ENCODE measurements at places on chromosomes 5 and 9.

DNA sequence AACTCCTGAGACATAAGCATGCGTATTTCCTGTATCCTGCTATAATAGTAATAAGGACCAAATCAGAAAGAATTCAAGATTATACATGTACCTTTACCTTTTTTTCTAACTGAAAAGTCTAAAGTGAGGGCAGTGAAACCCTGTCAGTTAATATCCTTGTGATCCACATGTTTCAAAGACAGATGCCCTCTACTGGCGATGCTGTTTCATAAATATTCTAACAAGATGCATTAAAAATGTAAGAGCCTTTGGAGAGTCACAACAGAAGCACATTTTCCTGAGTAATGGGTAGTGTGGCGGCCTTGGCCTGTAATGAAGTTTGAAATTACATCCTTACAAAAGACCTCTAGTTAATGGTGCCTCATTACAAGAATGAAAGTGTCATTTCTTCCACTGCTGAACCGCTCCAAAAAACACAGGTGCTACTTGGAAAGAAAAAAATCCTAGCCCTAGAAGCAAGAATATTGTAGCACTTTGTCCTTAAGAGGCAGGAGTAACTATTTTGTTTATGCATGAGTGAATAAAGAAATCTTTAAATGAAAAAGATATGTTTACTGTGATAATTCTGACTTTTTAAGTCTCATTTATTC is 232.6 kb downstream of the EPB41L4A start:
- DNase-seq: no peak

- no peak for DNase-seq
These were observed 30.3 kb downstream of the FAM240B start for GRCh38 chr9:38689678-38690077.

GRCh38 chr5:158563760-158564390 is 535.8 kb downstream of the EBF1 start:
- DNase-seq: no peak

DNA sequence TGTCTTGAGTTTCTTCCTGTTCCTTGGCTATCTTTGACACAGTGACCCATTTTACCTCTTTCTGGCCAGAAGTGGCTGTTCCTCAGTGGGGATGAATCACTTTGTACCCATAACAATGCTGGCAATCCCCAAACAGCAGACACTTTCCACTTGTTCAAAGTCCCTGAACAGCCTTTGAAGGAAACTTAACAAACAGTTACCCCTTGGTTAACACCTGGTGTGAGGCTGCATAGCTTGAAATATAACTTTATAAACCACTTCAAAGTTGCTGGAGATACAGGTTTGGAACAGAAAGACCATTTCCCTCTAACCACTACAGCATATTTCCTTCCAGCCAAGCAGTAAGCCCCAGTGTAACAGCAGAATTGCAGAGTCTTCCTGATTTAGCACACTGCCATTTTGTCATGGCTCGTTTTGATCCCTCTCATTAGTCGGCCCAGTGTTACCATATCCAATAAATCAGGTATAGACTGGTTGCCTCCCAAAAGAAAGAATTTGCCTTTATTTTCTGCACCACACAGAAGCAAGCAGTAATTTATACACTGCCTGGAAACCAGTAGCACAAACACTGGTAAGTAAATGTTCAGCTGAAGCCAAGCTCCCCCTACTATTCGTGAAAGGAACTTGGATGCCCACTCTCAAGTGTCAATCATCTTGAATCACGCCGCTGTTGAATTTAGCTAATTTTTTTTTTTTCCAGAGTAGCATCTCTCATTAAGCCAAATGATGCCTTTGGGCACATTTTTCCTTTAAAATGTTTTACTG is 225.9 kb downstream of the PIK3R1 start:
- no peak for DNase-seq

- DNase-seq: no peak
These were observed 136.5 kb upstream of the LARP1 start for GRCh38 chr5:154618696-154619095.

DNA sequence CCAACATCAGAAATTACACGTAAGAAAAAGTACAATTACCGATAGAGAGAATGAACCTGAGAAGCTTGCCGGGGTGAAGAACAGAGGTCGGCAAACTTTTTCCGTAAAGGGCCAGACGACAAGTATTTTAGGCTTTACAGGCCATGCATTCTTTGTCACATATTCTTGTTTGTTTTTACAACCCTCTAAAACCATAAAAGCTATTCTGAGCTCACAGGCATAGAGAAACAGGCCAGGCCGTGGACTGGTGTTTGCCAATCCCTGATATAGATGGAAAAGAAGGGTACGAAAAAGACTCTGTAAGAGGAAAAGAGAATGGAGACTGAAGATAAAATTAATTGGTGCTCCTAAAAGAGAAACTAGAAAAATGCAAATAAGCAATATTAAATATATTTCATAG is 15.4 kb downstream of the SFXN1 start:
- no peak for DNase-seq

- DNase-seq: no peak
These were observed 23.1 kb upstream of the ERCC6L2 start for GRCh38 chr9:95852059-95853032.

GRCh38 chr9:114785866-114786650 is 19.8 kb downstream of the TNFSF15 start:
- no peak for DNase-seq

DNA sequence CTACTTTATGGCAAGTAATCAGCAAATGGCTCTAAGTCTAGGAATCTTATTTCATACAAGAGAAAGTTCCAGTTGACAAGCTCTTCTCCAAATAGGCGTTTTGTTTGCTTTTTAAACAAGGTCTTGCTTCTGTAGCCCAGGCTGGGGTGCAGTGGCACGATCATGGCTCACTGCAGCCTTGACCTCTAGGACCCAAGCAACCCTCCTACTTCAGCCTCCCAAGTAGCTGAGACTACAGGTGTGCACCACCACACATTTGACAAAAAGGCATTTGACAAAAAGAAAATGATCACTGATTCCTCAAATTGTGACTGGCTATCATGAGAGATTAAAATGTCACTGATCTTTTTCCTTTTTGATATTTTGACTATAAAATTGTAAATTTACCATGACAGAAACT is 31.8 kb downstream of the NR6A1 start:
- DNase-seq: no peak

GRCh38 chr5:173201636-173202265 is 33.3 kb downstream of the NKX2-5 start:
- no peak for DNase-seq

GRCh38 chr5:157558041-157558595 is 17.5 kb downstream of the ADAM19 start:
- no peak for DNase-seq

- no peak for DNase-seq
These were observed 11.5 kb upstream of the BOD1 start for GRCh38 chr5:173627860-173628392.

- no peak for DNase-seq
These were observed 451.9 kb upstream of the C9orf72 start for GRCh38 chr9:28025186-28025585.

GRCh38 chr9:90839183-90839728 is 37.6 kb downstream of the SYK start:
- DNase-seq: no peak

GRCh38 chr5:132797651-132798050 is 15.5 kb upstream of the SOWAHA start:
- DNase-seq: no peak

GRCh38 chr9:124835026-124835557 is 18.2 kb upstream of the WDR38 start:
- no peak for DNase-seq

DNA sequence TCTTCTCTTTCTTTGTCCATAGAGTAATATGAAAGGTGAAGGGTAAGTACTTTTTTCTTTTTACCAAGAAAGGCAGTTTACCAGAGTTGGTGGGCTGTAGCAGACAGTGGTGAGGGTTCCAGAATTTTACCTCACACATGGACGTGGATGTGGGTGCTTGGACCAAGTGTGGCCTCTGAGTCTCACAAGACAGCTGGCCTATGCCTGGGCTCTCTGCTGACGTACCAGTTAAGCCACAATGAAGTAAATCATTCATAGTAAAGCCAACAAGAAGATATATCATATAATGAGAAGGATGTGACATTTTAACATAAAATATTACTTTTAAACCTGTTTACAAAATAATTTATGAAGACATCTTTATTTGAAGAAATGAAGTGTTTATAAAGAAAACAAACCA is 106.0 kb downstream of the PRKACG start:
- DNase-seq: no peak

- no peak for DNase-seq
These were observed 128.1 kb upstream of the LHFPL2 start for GRCh38 chr5:78776637-78777036.

GRCh38 chr9:135515083-135515951 is 5.9 kb upstream of the LCN1 start:
- no peak for DNase-seq

GRCh38 chr5:77306531-77306930 is 96.1 kb downstream of the PDE8B start:
- DNase-seq: no peak
